ENCODE measurements at places on chromosomes 5 and 9.

- DNase-seq: no peak
Observed at GRCh38 chr5:74233571-74233970, 407.0 kb downstream of the ENC1 start.

DNA sequence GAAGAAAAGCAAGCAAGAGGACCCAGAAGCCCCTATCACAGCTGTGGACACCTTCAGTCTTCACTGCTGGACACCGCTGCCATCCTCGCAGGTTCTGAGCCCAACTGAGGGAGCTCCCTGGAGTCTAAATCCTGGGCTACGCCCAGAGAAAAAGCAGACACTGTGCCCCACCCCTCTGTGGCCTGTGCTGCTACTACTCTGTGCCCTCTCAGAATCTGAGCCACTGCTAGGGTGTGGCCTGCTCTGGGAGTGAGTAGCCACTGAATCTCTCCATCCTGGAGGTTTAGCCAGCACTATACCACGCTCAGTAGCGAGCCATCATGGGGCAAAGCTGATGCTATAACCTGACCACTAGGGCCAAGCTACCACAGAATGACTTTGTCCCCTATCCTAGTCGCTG is 338.2 kb downstream of the NPR3 start:
- DNase-seq: no peak

GRCh38 chr5:61627531-61627930 is 295.5 kb downstream of the ZSWIM6 start:
- DNase-seq: no peak

DNA sequence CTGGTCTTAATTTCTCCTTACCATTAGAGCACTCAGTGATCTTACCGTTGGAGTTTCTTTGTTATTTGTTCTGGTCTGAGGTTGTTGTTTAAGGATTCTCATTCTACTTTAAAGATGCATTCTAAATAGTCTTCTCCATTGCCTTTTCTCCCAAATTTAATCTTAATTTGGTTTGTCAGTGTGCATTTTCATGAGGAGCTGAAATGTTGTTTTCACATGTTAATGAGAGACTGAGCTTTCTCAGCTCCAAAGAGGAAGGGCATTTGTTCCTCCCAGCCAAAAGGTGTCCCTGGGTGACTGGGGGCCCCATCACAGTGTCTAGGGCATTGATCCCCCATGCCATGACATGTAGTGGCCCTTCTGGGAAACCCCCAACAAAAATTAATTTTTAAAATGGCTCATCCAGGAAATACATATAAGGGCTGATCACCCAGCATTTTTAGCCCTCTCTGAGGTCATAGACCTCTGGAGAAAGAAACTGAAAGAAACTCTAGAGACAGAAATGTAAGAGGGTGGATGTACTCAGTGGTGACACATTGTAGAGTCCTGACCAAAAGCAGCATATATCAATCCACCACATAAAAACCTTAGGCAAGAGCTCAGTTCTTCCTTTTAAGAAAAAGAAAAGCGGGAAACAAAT is 240.4 kb upstream of the RAI14 start:
- DNase-seq: no peak

- DNase-seq: no peak
Observed at GRCh38 chr9:134569626-134570025, 72.0 kb upstream of the COL5A1 start.

- no peak for DNase-seq
Observed at GRCh38 chr5:115766608-115767007, 49.9 kb downstream of the CDO1 start.

DNA sequence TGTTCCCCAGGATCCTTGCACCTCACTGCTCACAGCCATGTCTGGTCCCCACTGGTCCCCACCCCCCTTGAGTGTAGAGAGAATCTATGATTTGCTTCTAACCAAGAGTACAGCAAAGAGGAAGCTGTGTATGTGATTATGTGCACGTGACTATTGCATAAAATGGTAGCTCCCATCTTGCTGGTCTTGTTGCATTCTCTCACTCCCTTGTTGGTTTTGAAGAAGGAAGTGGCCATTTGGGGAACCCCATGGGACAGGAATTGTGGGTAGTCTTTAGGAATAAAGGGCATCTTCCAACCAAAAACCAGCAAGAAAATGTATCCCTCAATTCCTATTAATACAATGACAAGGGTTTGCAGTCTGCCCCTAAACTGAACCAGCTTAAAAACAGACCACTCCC is 5.2 kb upstream of the FCN2 start:
- DNase-seq: no peak

DNA sequence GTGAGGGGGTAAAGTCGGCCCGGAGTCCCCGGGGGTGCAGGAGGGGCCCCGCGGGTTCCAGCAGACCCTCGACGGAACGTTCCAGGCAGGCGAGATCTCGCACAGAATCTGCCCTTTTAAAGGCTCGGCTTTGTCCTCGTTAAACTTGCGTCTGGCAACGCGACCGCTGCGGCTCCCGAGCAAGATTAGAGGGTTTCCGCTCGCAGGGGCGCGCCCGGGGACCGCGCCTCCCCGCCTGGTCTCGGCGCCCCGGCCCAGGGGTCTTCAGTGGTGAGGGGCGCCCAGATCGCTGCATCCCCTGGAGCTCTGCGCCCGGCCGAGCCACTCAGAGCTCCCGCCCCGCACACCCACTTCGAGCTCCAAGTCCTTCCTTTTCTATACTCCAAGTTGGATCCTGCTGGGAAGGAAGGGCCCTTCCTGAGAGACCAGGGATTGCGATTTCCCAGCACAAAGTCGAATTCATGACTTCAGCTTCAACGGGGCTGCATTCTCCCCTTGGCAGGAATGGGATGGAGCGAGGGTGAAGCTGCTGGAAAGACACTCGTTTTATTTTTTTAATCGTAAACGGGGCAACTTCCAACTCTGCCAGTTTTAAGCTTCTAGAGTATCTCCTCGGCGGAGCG is 11.3 kb downstream of the PROP1 start:
- DNase-seq: no peak

DNA sequence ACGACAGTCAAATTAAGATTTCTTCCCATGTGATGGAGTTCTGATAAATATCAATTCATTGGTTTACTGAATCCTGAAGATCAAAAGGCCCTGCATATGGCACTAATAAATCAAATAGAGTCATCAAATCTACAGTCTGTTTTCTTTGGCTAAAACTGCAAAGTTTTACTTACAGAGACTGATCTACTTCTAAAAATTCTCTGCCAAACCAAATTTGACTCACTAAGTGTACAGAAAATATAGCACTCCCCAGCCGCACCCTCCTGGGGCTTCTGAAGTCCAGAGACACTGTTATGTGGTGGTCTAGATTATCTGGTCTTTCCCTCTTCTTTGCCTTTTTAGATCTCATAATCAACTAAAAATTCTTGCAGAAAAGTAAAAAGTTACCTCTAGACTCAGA is 237.7 kb downstream of the MLLT3 start:
- no peak for DNase-seq

GRCh38 chr5:75720882-75721281 is 3.6 kb upstream of the POC5 start:
- DNase-seq: no peak

- DNase-seq: no peak
Observed at GRCh38 chr9:28941856-28942255, 1368.6 kb upstream of the C9orf72 start.

DNA sequence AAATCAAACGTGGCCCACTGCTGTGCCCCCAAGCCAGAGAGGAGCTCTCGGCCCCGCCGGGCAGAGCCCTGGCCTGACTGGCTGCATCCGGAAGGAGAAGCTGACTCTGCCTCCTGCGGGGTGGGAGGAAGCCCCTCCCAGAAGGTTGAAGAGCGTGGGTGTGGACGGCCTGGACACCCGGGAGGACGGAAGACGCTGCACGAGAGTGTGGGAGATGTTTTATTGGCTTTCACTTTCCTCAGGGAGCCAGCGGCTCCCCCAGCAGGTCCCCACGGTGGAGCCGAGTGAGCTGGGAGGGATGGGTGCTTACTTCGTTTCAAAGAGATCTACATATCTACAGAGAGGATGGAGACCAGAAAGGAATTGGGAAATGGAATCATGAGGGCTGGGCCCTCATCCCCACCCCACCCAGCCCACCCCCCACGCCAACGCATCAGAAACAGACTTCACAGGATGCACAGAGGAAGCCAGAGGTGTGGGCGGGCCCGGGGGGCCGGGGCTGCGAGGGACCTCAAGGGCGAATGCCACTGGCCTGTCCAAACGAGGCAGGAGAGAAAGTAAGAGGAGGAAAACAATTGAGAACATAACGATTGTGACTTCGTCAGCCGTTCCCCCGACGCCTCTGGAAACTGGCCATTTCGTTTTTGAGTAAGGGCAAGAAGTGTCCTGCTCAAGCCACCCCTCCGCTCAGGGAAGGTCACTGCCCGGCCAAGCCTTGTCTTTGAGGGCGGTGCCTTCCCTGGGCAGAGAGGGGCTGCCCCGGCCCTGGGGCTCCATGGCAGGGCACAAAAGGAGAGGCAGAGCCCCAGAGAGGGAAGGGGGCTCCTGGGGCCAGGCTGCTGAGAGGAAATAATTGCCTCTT is 32.1 kb downstream of the FAM163B start:
- DNase-seq: no peak

DNA sequence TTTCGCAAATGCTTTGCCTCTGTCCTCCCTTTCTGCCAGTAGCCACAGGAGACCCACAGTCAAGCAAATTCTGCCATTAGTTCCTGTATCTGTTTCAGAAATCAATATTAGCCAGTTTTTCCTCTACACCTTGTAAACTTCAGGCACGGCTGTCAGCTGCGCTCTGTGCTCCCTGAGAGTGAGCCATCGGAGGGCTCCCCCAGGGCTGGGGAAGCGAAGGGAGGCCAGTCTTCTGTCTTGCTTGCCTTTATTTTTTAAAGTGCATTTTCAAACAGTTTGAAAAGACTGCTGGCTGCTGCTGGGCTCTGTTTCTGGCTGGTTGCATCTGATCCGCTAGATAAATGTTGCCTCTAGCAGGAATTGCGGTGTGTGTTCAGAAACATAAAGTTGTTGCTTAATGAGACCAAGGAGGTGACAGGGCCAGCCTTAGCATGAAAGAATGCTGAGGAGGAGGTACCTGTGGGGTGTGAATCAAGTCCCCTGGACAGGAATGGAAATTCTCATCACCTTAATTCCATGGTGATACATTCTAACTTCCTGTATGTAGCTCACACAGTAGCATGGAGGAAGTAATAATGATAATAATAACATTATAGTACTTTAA is 421.7 kb upstream of the KIF2A start:
- no peak for DNase-seq

- no peak for DNase-seq
Observed at GRCh38 chr5:172973931-172974330, 9.6 kb upstream of the ATP6V0E1 start.

GRCh38 chr9:129676975-129677374 is 11.5 kb downstream of the PRRX2 start:
- no peak for DNase-seq

GRCh38 chr5:142896325-142897007 is 126.3 kb downstream of the ARHGAP26 start:
- no peak for DNase-seq

GRCh38 chr5:121737120-121737519 is 114.6 kb upstream of the FTMT start:
- DNase-seq: no peak

- DNase-seq: no peak
Observed at GRCh38 chr5:58786035-58786434, 203.2 kb downstream of the RAB3C start.

GRCh38 chr5:98941131-98941883 is 12.5 kb upstream of the CHD1 start:
- no peak for DNase-seq

DNA sequence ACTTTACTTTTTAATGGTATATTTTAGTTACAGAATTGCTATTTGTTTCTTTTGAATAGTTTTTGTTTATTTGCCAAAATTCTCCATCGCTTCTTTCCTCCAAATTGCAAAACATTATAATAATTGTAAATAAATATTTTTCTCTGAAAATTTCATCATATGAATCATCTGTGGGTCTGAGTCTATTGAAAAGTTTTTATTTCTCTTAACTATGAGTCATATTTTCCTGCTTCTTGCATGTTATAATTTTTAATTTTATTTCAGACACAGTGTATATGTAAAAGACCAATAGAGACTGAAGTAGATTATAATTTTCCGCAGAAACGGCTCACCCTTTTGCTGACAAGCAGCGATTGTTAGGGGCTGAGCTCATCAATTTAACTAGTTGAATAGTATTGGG is 279.1 kb upstream of the IL12B start:
- DNase-seq: no peak

GRCh38 chr9:97441729-97442128 is 29.8 kb downstream of the TDRD7 start:
- DNase-seq: no peak

GRCh38 chr5:1999794-2000193 is 117.1 kb upstream of the IRX4 start:
- no peak for DNase-seq

DNA sequence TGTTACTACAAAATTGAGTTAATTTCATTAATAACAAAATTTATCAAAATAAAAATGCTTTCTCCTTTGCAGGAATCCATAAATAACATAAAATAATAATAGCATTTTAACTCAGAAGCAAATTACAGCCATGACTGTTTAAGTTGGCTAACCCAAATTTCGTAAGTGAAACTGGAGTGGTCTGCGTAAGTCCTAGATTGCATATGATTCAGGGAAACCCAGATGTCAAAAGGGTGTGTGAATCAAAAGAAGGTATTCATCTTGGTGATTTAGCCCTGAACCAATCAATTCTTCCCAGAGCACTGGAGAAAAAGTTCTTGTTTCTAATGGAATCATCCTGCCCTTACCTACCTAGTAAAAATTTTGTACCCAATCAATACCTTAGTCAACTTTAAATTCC is 547.6 kb downstream of the RAB3C start:
- DNase-seq: no peak

GRCh38 chr5:155838394-155838793 is 488.6 kb upstream of the SGCD start:
- no peak for DNase-seq

DNA sequence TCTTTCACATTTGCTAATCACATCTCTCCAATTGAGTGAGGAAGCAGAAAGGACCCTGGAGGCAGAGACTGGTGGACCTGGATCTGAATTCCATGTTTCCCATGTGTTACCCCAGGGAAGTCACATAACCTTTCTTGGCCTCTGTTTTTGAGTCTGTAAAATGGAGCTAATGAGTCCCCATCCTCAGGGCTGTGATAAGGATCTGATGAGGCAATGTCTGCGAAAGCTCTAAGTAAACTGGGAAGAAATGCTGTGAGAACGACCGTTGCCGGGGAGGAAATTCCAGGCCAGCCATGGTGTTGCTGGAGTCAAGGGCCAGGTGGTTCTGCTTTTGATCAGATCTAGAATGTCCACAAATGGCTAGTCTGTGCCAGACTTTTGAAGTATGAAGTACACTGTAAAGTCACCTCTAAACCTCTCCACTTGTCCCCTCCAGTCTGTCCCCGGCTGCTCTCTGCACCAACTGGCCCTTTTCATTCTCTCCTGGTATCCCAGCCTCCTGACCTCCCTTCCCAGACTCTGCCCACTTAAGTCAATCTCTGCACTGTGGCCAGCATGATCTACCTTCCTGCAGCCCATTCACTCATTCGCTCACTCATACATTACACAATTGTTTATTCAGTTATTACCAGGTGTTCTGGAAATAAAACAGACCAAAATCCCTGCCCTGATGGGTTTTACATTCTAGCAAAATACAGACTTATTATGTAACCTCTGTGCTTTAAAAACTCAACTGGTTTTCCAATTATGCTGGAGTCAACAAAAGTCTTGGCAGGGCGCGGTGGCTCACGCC is 32.5 kb upstream of the N4BP3 start:
- no peak for DNase-seq

GRCh38 chr5:40685976-40686486 is 6.3 kb downstream of the PTGER4 start:
- DNase-seq: no peak

GRCh38 chr5:180433032-180433422 is 61.2 kb upstream of the CNOT6 start:
- DNase-seq: no peak
